ENCODE measurements at places on chromosomes 12 and 14.

DNA sequence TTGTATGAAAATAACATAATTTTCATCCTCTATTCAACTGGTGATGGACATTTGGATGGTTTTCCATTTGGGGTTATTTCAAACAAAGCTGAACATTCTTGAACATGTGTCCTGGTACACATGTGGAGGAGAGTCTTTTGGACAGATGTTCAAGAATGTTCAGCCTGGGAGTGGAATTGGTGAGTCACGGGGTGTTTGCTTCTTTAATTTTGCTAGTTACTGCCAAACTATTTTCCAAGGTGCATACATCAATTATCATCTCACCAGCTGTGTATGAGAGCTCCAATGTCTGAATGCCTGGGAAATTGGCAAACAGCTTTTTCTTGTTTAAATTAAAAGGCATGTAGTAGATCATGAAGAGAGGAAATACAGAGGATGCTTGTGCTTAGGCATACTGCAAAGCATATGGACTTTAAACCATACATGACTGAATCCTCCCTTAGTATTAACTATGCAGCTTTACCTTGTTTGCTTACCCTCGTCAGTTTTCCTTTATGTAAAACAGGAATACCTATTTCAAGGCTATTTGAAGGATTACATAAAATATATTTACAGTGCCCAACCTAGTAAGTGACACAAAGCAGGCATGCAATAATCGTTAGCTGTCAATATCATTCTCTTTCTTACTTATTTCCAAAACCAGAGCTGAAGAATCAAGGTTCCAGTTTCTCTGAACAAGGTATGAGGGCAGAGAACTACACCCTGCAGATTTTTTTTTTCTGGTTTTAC lies 152.1 kb downstream of the ITPR2 start:
- no peak for DNase-seq

- DNase-seq: no peak
Measured at GRCh38 chr12:30945443-30946164, 19.1 kb downstream of the TSPAN11 start.

DNA sequence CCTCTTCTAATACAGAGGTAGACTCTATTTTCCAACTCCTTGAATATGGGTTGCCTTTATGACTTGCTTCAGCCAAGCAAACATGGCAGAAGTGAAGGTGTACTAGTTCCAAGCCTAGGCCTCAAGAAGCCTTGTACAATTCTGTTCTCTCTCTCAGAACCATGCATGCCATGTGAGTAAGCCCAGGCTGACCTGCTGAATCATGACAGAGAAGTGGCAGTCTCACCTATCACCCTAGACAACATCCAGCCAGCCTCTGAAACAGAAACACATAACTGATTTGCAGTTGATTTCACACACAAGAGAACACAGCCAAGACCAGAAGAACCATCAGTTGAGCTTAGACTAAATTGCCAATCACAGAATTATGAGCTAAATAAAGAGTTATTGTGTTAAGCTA lies 157.2 kb downstream of the GARIN6 start:
- DNase-seq: no peak

DNA sequence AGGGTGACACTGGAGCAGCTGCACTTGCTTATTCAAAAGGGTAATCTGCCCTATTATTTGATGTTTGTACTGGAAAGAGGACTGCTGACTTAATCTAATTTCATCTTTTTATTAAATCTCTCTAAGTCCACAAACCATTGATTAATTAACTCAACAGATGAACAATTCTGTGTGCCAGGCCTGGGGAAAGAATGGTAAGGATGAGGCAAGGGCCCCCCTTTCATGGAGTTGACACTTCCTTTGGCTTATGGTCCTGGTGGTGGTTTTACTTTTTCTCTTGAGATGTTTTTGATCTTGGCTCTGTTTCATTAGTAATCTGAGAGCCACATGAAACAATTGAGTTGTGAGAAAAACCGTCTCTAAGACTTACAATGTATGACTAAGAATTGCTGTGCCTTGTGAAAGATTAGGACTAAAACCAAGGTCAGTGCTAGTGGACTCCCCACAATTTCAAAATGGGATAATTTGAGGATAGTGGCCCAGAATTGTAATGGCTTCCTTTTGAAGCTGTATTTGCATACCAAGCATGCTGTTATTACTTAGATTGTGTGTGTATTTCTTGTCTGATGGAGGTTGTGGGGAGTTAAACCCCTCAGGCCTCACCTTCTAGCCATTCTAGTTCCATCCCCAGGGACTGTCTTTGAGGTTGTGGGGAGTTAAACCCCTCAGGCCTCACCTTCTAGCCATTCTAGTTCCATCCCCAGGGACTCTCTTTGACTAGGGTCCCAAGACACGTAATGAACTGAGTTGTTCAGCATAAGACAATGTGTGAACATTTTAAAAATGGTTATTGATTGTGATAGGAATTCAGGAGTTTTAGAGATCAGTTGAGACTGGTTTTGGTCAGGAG lies 52.5 kb upstream of the EVL start:
- no peak for DNase-seq

DNA sequence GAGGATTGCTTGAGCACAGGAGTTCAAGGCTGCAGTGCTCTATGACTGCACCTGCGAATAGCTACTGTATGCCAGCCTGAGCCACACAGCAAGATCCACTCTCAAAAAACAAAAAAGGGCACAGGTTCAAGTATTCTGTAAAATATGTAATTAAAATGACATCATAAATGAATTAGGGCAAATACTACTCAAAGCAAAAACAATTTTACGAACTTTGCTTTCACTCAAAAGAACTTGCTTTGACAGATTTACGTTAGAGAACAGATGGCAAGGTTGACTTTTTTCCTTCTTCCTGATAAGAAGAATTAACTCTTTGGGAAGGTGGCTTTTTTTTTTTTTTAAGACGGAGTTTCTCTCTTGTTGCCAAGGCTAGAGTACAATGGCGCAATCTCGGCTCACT lies 44.0 kb upstream of the EAPP start:
- DNase-seq: no peak

GRCh38 chr14:105272623-105273022 lies 24.3 kb downstream of the BTBD6 start:
- DNase-seq: no peak

DNA sequence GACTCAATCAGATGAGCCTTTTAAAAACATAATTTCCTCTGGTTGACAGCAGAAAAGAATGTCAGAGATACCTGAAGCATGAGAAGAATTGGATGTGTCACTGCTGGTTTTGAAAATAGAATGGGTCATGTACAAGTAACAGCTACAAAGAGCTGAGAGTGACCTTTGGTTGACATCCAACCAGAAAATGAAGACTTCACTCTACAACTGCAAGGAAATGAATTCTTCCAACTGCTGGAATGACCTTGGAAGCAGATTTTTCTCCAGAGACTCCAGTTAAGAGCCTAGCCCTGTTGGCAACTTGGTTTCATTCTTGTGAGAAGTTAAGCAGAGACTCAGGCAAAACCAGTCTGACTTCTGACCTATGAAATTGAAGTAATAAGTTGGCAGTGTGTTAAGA lies 505.9 kb downstream of the SLC16A7 start:
- DNase-seq: no peak

- DNase-seq: no peak
Measured at GRCh38 chr14:52583544-52583943, 30.9 kb downstream of the GPR137C start.

GRCh38 chr12:99861731-99862130 lies 123.0 kb downstream of the ANKS1B start:
- no peak for DNase-seq

GRCh38 chr12:3869865-3870264 lies 3.3 kb downstream of the PARP11 start:
- DNase-seq: peak; percentile 70

DNA sequence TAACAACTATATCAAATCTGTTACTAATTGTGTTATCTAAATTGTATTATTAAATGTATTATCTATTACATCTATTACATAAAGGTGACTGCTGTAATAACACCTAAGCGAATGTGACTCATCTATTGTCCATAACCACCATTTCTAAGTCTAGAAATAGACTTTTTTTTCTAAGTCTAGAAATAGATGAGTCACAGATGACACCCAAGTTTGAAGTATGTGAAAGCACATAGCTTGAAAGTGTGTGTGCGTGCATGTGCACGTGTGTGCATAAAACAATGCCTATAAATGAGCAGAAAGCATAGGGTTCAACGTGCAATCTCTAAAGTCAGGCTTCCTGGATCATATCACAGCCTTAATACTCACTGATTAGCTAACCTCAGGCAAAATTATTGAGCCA lies 451.3 kb upstream of the USP15 start:
- no peak for DNase-seq

GRCh38 chr12:6772331-6772695 lies at the start of gene LAG3:
LAG3 (plus strand) TSS chr12:6772520; CDS start chr12:6772853, 333 bp downstream.
- peak; percentile 57 for DNase-seq

DNA sequence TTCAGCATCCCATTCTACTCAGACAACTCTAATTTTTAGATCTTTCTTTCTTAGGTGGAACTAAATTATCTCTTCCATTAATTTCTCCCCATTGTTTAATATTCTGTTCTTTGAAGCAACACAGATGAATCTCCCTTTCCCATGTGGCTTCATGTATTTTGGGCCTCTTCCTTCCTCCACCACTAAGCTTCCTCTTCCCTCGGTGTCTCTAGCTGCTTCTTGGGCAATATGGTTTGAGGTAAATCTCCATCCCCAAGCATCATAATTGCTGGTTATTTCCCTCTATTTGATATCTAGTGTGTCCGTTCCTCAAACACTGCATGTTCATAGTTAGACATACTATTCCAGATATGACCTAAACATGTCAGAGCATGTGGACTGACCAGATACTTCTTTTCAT lies 119.2 kb downstream of the PELI2 start:
- no peak for DNase-seq

DNA sequence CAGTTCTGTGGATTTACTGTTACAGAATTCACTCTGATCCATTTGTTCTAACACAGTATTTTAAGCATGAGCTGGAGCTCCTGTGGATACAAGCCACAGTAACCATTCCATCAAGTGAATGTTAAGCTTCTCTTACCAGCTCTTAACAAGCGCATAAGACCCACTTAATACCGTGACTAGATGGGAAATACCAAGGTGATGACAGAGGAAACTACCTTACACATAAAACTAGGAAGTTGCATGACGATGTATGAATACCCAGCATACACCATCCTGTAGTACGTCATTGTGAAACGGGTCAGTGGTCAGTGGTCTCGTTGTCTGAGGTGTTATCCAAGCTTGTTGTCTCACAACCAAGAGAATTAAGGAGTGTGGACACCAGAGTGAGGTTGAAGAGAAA lies 2.0 kb upstream of the GALC start:
- peak; percentile 67 for DNase-seq

GRCh38 chr12:132213359-132214160 lies 69.3 kb downstream of the NOC4L start:
- no peak for DNase-seq

GRCh38 chr14:97025722-97026121 lies 228.5 kb downstream of the VRK1 start:
- no peak for DNase-seq

GRCh38 chr12:51475543-51475942 lies 50.9 kb downstream of the SLC4A8 start:
- no peak for DNase-seq

- no peak for DNase-seq
Measured at GRCh38 chr12:76976777-76977382, 88.5 kb downstream of the E2F7 start.
